Activated T-cell treated with anti-CD3 and anti-CD28 coated beads for 24 hours (primary cell): ENCODE measurements at places on chromosomes 6 and 20.
A peak's percentile ranks its signal among the peaks of the same experiment; 100 is the strongest.

- no peak for DNase-seq
Observed at GRCh38 chr6:142510211-142510610, 208.4 kb downstream of the ADGRG6 start.

- DNase-seq: no peak
Observed at GRCh38 chr20:20754714-20755113, 42.3 kb upstream of the RALGAPA2 start.

- DNase-seq: no peak
Observed at GRCh38 chr6:106452628-106453027, 92.1 kb downstream of the CRYBG1 start.

DNA sequence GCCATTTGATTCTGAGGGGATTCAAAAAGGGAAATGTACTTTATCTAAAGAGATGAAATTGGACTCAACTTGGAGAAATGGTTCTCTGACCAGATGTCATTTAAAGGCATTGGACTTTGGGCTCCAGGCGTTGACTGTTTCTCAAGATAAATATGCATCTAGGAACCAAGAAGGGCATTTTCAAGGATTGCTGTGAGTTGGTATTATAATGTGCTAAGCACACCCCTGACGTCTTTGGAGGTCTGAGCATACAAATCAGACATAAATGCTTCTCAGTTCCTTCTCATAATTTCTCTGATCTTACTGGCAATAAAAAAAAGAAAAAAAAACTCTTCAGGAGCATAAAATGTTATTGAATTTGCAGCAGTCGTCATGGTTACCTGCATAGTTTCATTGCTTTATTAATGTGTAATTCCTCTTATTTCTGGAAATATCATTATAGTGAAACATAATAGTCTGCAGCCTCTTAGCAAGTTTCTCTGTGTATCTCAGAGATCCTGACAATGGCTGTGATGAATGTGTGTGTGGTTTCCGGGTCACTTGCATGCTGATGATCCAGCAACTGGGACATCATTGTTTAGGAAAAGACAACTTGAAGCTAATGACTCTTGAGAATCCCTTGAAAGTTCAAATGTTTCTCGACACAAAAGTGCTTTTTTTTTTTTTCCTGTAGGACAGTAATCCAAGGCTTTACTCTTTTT lies 136.0 kb downstream of the AIG1 start:
- DNase-seq: no peak

DNA sequence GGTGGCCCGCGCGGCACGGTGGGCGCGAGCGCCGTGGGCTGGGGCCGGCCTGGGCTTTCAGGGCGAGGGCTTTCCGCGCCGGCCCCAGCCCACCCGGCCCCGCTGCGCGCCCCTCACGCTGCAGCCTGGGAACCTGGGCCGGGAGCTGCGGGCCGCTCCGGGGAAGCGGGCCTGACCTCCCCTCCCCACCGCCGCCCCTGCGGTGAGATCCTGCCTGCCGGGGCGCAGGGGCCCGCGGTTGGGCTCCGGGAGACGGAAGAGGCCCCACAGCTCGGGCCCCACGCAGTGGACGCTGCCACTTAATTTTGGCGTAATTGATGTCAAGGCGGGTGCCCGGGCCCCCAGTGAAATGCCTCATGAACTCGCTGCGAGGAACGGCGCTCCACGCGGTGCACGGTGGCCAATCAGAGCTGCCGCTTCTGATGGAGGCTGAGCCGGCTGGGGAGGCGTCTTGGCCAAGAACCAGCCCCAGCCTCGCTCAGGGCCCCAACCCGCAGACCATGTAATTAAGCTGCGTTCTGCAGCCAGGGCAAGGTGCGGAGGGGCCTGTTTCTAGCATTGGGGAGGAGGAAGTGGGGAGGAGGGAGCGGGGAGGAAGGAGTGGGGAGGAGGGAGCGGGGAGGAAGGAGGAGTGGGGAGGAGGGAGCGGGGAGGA lies 96.1 kb upstream of the BHLHE23 start:
- DNase-seq: peak; percentile 60

GRCh38 chr20:50092436-50092835 lies 20.5 kb downstream of the UBE2V1 start:
- DNase-seq: no peak

- DNase-seq: no peak
Observed at GRCh38 chr6:17640477-17640917, 40.4 kb downstream of the FAM8A1 start.
